ENCODE measurements at places on chromosomes 16 and 17. TPM values are rescaled to one million over a fixed set of nuclear protein-coding genes. Genes with fewer than 3 reads are reported as not detected.

HS3ST3A1 gene
- 0.85 TPM for total RNA-seq

NACA2 gene
- total RNA-seq: not detected

CALB2 gene
- not detected for total RNA-seq

- H3K36me3 ChIP-seq: peaks cover 30% of the 10 kb centered on the region
- no peaks in the 10 kb centered on the region for H3K4me1 ChIP-seq
- H3K27ac ChIP-seq: no peak overlapping the region
- no peaks in the 10 kb centered on the region for H3K27me3 ChIP-seq
- no peak overlapping the region for H3K4me3 ChIP-seq
These were observed 7.9 kb upstream of the DHRS11 start for GRCh38 chr17:36583787-36584186.

CCL16 gene
- not detected for total RNA-seq
